ENCODE measurements at places on chromosomes 5 and 9. TPM values are rescaled to one million over a fixed set of nuclear protein-coding genes. Genes with fewer than 3 reads are reported as not detected.

GRCh38 chr5:77778881-77779438 is 2.8 kb upstream of the TBCA start:
- peaks cover 3% of the 10 kb centered on the region for H3K27me3 ChIP-seq
- no peak overlapping the region for H3K27ac ChIP-seq
- no peak overlapping the region for H3K4me3 ChIP-seq
- no peak for DNase-seq
- no peaks in the 10 kb centered on the region for H3K36me3 ChIP-seq

Gene ADAMTSL1
- 0.91 TPM for total RNA-seq

DNA sequence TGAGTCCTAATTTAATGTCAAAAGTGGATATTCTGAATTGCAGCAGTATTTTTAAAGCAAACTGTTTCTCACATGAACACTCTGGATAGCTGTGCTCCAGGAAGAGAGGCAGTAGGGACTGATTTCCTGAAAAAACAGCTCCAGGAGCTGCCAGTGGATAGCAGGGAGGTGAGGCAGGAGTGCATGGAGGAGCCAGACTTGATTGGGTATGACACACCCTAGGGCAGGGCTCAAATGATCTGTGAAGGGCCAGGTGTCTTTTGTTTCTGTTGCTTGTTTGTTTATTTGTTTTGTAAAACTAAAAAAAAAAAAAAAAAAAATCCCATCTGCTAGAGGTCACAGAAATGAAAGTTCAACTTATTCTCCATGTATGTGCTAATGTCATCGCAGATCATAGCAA is 83.4 kb downstream of the ADRB2 start:
- H3K27ac ChIP-seq: no peak overlapping the region
- H3K4me3 ChIP-seq: no peak overlapping the region
- DNase-seq: no peak
- no peaks in the 10 kb centered on the region for H3K4me1 ChIP-seq
- no peaks in the 10 kb centered on the region for H3K36me3 ChIP-seq

DNA sequence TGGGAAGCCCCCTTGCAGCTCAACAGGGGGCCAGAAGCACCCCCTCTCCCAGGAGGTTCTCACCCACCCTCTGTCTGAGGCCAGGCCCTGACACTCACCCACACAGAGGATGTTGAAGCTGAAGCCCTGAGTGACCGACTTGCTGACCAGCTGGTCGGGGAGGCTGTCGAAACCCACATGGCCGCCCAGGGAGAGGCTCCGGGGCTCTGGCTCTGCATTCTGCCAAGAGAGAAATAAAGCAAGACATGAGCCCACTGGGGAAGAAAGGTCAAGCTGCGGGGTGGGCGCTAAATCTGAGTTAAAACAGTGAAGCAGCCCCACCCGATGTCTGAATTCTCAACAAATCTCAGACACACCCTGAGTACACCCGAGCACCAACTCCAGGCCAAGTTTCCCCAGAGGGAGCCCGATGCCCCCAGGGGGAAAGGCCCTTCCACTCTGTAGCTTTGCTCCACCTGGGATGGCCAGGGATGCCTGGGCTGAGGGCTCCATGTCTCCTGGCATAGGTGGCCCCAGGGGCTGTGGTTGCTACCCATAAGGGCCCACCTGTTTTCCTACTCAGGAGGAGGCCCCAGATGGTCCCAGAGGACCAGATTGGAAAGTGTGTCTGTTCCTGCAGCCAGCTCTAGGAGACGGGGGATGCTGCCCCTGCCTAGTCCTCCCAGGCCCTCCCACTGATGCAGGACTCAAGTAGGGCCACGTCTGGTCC is 11.6 kb downstream of the SEPTIN8 start:
- no peak overlapping the region for H3K4me3 ChIP-seq
- no peaks in the 10 kb centered on the region for H3K36me3 ChIP-seq
- H3K27me3 ChIP-seq: peaks cover 16% of the 10 kb centered on the region
- no peaks in the 10 kb centered on the region for H3K4me1 ChIP-seq
- no peak overlapping the region for H3K27ac ChIP-seq

Gene TMEM232
- 5.3 TPM for total RNA-seq

DNA sequence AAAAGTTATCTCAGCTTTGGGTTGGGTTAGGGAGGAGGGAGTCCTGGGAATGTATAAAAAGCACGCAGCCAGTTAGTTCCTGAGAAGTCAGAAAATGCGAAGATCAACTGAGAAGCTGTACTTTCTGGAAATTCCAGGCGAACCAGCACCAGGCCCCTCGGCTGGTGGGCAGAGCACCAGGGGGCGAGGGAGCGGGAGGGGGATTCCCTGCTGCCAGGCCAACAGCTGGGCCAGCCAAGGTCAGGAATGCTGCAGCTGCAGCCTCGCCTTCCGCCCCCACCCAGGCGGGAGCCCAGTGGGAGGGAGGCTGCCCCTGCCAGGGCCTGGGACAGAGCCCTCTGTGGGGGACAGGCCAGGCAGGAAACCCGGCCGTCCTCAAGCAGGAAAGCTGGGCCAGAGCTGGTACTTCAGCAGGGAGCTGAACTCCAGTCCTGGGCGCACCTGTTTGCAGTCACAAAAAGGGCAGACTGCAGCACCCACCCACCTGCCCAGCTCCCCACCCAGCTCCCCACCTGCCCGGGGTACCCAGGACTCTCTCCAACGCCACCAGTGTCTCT is 35.5 kb downstream of the VAV2 start:
- DNase-seq: peak; percentile 28
- H3K27ac ChIP-seq: peak overlapping the region; percentile 86
- peaks cover 49% of the 10 kb centered on the region for H3K4me1 ChIP-seq
- peak overlapping the region; percentile 60 for H3K4me3 ChIP-seq
- H3K36me3 ChIP-seq: no peaks in the 10 kb centered on the region
- H3K27me3 ChIP-seq: peaks cover 29% of the 10 kb centered on the region

- H3K4me3 ChIP-seq: no peak overlapping the region
- peaks cover 4% of the 10 kb centered on the region for H3K27me3 ChIP-seq
- H3K4me1 ChIP-seq: peaks cover 9% of the 10 kb centered on the region
- DNase-seq: no peak
- H3K36me3 ChIP-seq: no peaks in the 10 kb centered on the region
These were observed 30.3 kb upstream of the IL17B start for GRCh38 chr5:149409268-149409948.

Gene CDH6
- 178 TPM for total RNA-seq

Gene CHSY3
- not detected for total RNA-seq

Gene NR4A3
- 4.1 TPM for total RNA-seq

GRCh38 chr9:83501565-83501964 is 36.6 kb downstream of the FRMD3 start:
- no peaks in the 10 kb centered on the region for H3K36me3 ChIP-seq
- peaks cover 5% of the 10 kb centered on the region for H3K4me1 ChIP-seq
- no peak for DNase-seq
- H3K4me3 ChIP-seq: no peak overlapping the region

Gene PCDHB16
- total RNA-seq: 20.1 TPM

Gene PAEP
- not detected for total RNA-seq

GRCh38 chr5:81239613-81240012 is 6.5 kb downstream of the CKMT2 start:
- H3K4me1 ChIP-seq: peaks cover 6% of the 10 kb centered on the region
- H3K36me3 ChIP-seq: no peaks in the 10 kb centered on the region
- no peak overlapping the region for H3K27ac ChIP-seq

- DNase-seq: no peak
- H3K27me3 ChIP-seq: peaks cover 9% of the 10 kb centered on the region
- peak within 1 kb of the TSS; percentile 99 for H3K27ac ChIP-seq
These were observed at the start of gene PCDHA6 for GRCh38 chr5:140827704-140828361. Gene PCDHA6 (plus strand): TSS chr5:140827960. CDS start chr5:140828092, 132 bp downstream.

Gene NPR3
- not detected for total RNA-seq

DNA sequence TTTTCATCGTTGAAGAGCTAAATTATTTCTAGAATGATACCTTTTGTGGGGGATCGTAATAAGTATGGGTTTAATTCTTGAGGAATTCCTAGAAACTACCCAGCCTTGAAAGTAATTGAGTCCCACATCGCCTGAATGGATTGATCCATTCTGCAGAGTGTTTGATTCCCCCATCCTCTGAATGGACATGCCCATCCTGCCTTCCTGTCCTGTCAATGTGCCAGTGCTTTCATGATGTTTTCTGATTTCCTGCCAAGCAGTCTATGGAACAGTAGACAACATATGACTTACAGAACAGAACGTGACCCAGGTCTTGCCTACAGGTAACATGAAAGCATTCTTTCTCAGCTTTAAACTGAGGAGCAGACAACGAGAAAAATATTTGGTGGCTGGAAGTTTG is 319.2 kb downstream of the DRD1 start:
- H3K27ac ChIP-seq: no peak overlapping the region
- no peaks in the 10 kb centered on the region for H3K36me3 ChIP-seq
- H3K4me1 ChIP-seq: no peaks in the 10 kb centered on the region
- H3K4me3 ChIP-seq: no peak overlapping the region

DNA sequence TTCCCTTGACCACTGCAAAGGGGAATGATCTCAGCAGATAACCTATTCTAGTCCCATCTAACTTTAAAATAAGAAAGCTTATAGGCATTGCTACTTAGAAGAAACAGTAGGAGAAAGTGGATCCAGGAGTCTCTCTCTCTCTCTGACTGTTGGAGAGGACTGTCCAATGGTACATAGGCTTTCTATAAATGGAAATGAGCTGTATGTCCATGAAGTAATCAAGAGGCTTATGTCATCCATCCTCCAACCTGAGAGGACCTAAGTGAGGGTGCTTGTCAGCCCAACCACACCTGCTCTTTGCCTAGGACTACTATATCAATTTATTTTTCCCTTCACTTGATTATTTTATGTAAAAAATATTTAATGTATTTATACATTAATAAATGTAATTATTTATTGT is 172.3 kb downstream of the PAPPA start:
- DNase-seq: no peak
- H3K27me3 ChIP-seq: no peaks in the 10 kb centered on the region
- no peak overlapping the region for H3K27ac ChIP-seq
- no peaks in the 10 kb centered on the region for H3K36me3 ChIP-seq
- peaks cover 8% of the 10 kb centered on the region for H3K4me1 ChIP-seq
- H3K4me3 ChIP-seq: no peak overlapping the region

DNA sequence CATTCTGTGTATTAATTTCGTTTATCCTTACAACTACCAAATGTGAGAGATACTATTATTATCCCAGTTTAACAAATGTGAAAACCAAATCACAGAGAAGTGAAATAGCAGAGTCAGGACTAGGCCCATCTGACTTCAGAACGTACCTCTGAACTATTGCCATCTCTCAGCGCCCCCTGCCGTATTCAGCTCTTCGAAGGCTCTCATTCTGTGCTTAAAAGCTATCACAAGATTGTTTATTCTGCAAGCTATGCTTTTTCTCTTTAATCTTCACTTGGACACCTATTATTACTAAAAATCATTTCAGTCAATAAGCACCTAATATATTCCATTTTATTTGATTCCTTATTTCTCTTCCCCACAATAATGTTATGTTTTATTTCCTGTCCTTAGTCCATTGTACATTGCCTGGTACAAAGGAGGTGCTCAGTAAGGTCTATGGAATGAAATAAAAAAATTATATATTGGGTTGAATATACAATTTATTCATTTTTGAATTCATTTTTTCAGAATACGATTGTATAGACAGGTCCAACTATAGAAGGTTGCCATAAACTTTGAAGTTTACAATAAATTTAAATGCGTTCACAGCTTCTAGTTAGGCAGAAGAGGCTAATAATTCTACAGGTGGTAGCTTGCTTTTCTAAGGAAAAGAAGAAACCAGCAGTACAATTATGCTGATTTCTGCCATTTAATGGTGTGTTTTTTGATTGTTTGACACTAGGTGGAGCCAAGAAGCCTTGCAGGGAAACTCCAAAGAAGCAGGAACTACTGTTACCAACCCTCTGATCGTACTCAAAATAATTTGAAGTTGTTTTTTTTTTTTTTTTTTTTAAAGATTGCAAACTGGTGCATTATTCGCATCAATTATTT is 202.2 kb upstream of the DMRTA1 start:
- H3K27ac ChIP-seq: no peak overlapping the region
- H3K4me1 ChIP-seq: peaks cover 3% of the 10 kb centered on the region
- no peaks in the 10 kb centered on the region for H3K27me3 ChIP-seq

Gene SNCB
- 3.7 TPM for total RNA-seq

GRCh38 chr5:82835488-82835887 is 241.7 kb downstream of the TMEM167A start:
- peaks cover 25% of the 10 kb centered on the region for H3K36me3 ChIP-seq
- H3K4me3 ChIP-seq: no peak overlapping the region
- no peak overlapping the region for H3K27ac ChIP-seq

Gene FAM151B
- total RNA-seq: 0.29 TPM

DNA sequence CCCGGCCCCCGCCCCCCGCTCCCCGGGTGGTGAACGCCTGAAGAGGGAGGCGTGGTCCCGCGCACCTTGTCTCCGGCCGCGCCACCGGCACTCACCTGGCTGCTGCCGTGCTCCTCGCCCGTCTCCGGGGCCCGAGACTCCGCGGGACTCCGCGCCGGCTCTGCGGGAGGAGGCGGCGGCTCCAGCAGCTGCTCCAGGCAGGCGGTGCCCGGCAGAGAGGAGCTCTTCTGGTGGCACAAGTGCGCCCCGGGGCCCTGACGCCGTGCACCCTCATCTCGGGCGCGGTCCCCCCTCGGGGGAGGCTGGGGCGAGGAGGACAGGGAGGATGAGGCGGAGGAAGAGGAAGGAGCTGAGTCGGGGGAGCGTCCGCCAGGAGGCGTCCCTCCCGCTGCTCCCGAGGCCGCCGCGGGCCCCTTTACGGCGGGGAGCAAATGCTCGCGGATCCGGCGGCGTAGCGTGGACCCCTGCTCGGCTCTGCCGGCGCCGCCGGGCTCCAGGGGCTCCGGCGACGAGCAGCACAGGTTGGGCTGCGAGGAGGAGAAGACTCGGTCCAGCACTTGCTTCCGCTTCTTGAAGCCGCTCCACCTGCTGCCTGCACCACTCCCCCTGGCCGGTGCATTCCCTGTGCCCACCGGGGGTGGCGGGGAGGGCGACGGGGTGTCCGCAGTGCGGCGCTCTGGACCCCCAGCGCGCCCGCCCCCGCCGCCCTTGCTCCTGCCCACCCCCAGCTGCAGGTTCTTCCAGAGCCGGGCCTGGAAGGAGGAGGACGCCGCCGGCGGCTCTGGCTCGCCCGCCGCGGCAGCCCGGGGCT is 928 bp downstream of the MCTP1 start:
- no peaks in the 10 kb centered on the region for H3K36me3 ChIP-seq
- peak; percentile 69 for DNase-seq
- peaks cover 12% of the 10 kb centered on the region for H3K27me3 ChIP-seq
- peaks cover 11% of the 10 kb centered on the region for H3K4me1 ChIP-seq
- H3K4me3 ChIP-seq: peak overlapping the region; percentile 84

GRCh38 chr5:74640954-74641734 is 616 bp upstream of the ENC1 start:
- DNase-seq: peak; percentile 83
- peak overlapping the region; percentile 92 for H3K27ac ChIP-seq
- peak overlapping the region; percentile 88 for H3K4me3 ChIP-seq
- H3K4me1 ChIP-seq: peaks cover 38% of the 10 kb centered on the region

Data from glutamatergic neuron (in vitro differentiated cells).